ENCODE measurements at places on chromosomes 4 and X.

- DNase-seq = no peak
Observed at GRCh38 chr4:130576218-130576617, 1480.3 kb downstream of the C4orf33 start.

DNA sequence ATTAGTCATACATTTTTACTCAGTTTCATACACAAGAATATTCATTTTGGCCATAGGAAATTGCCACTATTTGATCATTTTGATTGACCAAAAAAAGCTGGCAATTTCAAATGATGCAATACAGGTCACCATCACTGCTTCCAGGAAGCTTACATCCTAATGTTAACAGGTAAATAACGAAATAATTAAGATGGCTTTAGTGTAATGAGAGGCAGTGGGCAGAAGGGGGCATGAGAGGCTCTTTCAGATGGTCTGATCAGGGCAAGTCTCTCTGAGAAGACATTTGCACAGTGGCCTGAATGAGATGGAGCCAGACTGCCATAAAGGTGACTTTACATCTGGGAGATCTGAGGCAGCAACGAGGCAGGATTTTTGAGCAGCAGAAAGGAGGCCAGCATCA is 170.7 kb downstream of the SLIT2 start:
- DNase-seq = no peak

DNA sequence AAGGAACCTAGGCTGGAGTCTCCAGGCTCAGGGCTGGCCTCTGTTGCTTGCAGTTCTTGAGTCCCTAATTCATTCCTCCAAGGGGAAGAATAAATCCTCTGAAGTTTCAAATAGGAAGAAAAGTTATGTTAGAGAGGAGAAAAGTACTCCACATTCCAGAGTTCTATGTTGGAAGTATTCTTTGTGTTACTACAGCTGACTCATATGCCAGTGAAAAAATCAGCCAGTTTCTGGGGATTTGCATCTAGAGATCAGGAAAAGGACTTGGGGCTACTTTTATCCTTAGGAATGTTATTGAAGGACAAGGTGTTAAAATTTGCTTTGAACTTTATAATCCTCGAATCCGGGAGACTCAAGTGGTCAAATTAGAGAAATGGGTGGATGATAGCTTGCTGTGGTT is 11.7 kb upstream of the NUDT9 start:
- DNase-seq = no peak

GRCh38 chrX:4622486-4623167 is 909.2 kb upstream of the PRKX start:
- DNase-seq = no peak
